Ascending aorta (tissue), 2 donors: ENCODE measurements at places on chromosomes 3 and 15.

- DNase-seq: no peak
Observed at GRCh38 chr3:168864107-168865021, 768.6 kb upstream of the GOLIM4 start.

DNA sequence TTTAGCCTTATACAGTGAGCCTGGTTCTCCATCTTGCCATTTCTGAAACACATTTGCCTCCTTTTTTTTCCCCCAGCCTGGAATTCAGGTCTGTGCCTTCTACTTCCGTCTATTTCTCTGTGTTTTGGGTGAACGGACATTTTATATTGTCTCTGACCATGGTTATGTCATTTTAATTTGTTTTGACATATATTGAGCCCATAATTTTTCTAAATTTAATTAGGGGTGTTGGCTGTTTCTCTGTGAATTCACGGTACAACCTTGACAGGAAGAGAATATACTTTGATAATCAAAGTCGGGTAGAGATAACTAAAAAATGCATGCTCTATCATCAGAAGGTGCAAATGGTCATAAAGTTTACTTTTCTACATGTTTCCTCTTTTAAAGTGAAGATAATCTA is 361.4 kb downstream of the VGLL3 start:
- no peak for DNase-seq

DNA sequence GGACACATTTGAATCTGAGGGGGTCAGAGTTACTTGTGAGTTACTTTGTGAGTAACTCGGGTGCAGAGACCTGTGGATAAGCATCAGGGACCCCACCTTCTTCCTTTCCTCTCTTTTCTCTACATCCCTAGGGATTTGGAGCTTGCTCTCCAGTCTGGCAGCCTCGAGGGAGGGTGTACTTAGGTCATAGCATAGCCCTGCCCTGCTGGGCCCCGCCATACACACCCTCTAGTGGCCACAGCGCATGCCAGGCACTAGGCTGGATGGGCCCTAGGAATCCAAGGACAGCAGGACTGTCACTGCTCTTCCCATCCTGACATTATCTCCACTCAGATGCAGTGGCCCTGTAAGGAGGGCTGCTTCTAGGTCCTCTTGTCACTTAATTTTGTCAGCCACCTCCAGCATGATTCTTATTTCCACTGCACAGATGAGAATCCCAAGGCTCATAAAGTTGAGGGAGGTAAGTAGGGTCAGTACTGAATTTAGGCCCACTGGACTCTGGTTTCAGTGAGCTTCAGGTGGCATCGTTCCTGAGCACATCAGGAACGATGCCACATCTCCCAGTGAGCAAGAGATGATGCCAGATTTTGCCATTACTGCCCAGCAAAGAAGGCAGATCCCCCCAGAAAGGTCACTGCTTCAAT is 3.6 kb upstream of the SMAD6 start:
- peak; percentile 88 for DNase-seq

GRCh38 chr15:51199541-51199940 is 104.8 kb upstream of the TNFAIP8L3 start:
- DNase-seq: no peak

DNA sequence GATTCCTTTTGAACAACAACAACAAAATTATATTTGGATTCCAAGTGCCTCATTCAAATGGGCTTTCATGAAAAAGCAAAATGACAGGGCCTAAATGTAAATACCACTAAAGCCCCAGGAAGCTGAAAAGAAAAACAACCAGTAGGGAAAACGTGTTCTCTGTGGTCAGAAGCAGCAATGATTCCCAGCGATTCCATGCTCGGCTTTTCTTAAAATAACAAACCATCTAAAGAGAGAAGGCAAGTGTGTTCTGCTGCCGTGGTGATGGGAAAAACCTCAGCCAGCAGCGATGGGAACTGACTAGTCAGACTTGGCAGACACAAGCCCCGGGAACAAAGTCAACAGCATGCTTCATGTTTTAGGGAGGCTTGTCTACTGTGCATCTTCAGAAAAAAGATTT is 153.6 kb downstream of the TNIK start:
- DNase-seq: peak; percentile 74

DNA sequence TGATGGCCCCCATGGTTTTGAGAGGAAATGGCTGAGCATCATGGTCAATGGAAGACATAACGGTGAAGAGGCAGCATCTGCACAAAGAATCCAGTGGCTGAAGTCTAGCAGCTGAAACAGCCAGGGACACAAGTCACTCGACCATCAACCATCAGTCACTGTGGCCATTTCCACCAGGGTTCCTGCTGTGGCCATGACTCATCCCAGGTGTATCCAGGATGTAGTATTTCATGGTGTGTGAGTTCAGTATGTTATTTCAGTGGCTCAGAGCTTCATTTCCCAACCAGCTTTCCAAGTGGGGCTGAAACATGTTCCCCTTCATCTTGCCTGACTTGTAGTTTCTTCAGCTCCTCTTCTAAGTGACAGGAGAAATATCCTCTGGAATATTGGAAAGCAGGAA is 47.8 kb upstream of the WNT5A start:
- DNase-seq: no peak

GRCh38 chr3:109117939-109118338 is at the start of gene MORC1:
TSS of gene MORC1 (minus strand) at chr3:109118134. CDS start at chr3:109118059, 75 bp downstream.
- DNase-seq: no peak

DNA sequence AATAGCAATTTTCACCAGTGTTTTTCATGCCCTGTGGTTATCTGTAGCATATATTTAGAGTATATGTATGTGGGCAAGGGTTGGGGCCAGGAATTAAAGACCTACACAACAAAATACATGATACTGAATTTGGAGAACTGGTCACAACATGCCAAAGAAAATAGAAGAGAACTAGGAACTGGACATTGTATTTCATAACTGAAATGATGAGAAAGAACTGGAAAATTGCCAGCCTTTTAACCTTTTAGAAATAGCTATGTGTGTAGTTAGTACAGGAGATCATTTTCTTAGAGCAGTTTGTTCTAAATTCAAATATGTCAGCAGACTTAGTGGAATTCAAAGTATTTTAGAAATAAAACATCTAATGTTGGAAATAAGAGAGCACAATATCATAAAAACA is 227.1 kb upstream of the CGNL1 start:
- no peak for DNase-seq

DNA sequence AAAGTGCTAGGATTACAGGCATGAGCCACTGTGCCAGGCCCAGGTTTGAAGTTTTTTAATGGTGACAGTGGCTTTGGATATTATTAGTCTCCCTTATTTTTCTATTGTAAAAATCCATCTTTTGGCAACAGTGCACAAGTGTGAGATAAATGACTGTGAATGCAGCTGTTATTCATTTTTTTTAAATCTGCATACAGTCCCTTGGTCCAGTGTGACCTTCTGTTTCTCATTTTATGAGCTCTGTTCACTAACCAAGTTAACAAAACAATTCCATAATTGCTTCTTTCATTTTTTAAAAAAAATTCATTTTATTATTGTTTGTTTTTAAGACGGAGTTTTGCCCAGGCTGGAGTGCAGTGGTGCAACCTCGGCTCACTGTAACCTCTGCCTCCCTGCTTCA is 381.8 kb downstream of the NAALADL2 start:
- no peak for DNase-seq

DNA sequence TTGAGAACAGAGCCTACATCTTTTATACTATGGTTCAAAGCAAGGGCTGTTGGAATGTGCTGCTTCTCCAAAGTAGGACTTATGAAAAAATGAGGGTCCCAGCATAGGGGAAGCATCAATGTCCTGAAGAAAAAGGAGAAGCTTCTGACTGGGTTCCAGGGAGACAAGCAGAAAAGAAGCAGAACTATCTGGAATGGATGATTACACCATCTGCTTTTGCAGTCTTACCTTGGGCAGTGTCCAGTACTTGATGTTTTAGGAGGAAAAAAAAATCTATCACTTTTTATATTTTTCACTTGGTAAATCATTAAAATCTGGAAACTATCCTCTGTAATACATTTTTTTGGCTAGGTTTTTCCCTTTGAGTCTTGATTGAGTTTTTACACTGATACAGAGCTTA is 57.9 kb upstream of the DPH6 start:
- DNase-seq: no peak
